ENCODE measurements at places on chromosomes 5 and 9.

DNA sequence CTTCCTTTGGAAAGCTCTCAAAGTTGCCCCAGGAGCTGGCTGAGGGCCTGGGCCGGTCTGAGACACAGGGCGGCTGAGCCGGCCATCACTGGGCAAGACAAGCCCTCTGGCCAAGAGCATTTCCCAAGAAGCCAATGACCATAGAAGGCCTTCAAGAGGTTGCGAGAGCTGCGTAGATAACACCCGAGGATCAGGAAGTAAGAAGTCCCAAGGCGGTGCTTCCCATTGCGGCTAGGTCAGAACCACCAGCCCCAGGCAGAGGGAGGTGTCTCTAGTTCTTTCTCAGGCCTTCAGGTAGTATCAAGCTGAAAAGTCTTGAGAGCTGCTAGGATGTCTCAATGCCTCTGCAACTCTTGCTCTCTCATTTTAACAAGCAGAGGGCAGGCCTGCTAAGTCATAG is 54.0 kb upstream of the C5orf58 start:
- no peak for DNase-seq

DNA sequence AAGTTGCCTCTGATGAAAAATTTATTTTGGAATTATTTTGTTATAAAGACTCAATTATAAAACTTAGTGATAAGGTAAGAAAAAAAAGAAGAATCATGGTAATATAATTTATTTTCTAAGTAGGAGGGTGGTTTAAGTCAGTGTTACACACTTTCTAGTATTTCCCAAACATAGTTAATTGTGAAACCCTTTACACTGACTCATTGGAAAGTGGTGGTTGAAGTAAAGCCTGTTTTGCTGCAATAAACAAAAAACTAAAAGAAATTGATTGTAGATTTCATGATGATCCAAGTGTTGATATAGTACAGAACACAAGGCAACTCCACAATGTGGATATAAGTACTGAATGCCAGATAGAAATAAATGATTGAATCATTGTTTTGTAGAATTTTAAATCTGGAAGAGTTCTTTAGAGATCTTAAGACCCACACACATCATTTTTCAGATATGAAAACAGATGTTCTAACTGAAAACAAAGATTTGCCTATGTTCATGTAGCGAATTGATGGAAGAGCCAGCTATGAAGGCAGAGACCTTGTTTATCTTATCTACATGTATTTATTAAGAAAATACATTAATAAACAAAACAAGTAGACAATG is 539.8 kb downstream of the PRELID2 start:
- no peak for DNase-seq

- DNase-seq = no peak
Observed at GRCh38 chr9:99833735-99834134, 12.1 kb downstream of the NR4A3 start.

GRCh38 chr9:109912082-109912582 is 132.1 kb downstream of the PALM2AKAP2 start:
- DNase-seq = no peak

GRCh38 chr5:14222206-14222605 is 79.1 kb downstream of the TRIO start:
- no peak for DNase-seq

GRCh38 chr5:96247097-96247701 is 185.8 kb downstream of the PCSK1 start:
- no peak for DNase-seq

- no peak for DNase-seq
Observed at GRCh38 chr5:2582507-2582906, 169.0 kb downstream of the IRX2 start.

DNA sequence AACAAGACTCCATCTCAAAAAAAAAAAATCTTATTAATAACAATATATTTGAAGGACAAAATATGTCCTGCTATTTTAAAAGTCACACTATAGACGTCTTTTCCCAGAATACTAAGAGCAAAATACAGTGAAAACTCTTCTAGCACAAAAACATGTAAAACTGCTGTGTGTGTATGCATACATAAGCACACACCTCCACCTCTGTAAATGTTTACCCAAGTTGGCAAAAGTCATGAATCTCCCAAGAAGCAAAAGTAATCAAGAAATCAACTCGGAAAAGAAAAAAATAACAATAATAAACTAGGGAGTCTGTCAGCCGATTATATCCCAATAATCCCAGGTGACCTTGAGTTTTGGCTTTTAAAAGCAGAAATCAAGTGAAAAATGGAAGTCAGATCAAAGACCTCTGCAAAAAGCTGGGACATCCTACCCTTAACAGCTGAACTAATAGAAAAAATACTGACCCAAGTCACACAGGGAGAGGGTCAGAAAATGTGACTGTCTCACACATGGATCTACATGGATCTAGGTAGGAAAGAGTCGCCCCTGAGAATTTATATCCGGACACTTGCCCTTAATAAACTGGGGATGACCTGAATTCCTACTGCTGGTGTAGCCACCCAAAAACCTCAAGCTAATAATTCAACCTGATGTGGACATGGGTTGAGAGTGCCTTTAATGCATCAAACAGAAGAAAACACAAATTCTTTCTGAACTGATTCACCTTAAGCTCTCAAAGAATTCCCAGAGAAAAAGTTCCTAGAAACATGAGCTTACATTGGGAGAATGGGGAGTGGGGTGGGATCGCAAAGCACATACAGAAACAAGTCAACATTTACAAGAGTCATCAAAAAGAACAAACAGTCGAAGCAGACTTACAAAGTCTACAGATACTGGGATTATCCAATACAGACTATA is 29.9 kb downstream of the LPAR1 start:
- DNase-seq = no peak

GRCh38 chr5:135391116-135391868 is 7.7 kb downstream of the MACROH2A1 start:
- DNase-seq = no peak

All from posterior cingulate gyrus (tissue), 11 donors.